Bronchial epithelial cell (primary cell): ENCODE measurements at places on chromosomes 11 and 22. TPM values are rescaled to one million over a fixed set of nuclear protein-coding genes. Genes with fewer than 3 reads are reported as not detected.

- no peak for DNase-seq
These were observed 9.3 kb upstream of the WBP2NL start for GRCh38 chr22:41989246-41989645.

DNA sequence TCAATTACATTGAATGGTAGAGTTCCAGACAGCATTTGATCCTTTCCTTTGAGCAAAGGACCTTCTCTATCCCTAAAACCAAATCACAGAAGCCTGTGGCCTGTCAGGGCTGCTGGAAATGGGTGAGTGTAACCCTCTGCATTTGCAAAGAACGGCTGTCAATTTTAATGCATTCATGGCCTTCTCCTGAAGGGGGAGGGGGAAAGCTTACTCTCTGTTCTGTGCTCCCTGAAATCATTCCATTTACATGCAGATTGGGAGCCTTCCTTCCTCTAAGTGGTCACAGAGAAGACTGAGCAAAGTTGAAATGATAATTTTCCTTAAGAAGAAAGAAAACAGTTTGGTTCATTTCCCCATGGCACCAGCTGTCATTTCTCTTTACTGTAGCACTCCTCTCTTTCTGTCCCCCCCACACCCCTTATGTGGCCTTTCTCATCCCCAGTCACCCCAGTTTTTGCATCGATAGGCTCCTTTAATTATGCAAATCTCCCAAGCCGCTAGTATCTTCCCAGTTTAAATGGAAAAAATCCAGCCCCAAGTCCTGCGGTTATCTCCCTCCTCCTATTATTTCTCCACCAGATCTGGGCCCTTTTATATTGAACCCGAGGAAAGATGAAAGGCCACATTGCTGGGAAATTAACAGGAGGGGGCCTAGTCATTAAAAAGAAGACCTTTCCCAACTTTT lies 109.4 kb upstream of the KIRREL3 start:
- no peak for DNase-seq

DNA sequence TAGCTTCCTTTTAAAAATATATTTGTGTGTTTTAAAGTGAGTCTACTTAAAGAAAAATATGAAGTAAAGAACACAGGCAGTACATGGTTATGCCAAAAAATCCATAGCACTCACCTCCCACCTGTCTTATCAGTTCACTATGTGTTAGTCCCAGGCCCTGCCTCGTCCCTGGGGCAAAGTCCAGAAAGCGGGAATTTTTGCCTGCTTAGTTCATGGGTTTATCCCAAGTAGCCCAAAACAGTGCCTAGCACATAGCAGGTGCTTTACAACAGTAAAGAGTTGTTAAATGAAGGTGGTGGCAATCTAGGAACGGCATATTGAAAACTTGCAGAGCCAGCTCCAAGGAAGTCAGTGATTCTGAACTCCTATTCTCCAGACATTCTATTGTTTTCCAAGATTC lies 154.0 kb downstream of the MN1 start:
- no peak for DNase-seq

DNA sequence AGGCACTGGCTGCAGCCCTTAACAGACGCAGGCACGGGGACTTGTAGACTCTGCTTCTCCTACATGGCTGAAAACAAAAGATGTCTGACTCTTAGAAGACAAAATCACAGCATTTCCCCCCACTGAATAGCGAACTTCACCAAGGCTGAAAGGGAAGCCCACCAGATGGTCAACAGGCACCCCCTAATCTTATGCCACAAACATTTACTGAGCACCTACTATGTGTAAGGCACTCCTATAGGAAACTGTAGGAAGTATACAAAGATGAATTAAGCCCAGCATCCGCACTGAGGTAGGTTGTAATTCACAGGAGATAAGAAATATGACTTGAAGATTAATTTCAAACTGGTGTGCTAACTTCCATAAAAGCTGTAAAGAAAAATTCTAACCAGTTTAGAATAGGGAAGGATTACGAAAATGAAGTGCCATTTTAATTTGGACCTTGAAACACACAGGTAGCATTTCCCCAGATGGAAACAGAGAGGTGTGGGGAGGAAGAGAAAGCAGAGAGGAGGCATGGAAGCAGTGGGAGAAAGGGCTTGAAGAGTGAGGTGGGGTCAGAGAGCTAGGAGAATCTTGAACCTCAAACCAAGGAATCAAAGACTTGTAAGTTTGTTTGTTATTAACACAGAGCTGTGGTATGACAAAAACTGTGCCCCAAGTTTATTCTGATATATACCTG lies 38.1 kb downstream of the NUMA1 start:
- DNase-seq, result no peak

- no peak for DNase-seq
These were observed 3.6 kb upstream of the ROBO3 start for GRCh38 chr11:124861670-124862069.

GRCh38 chr11:123573286-123573685 lies 81.1 kb downstream of the SCN3B start:
- no peak for DNase-seq

GRCh38 chr22:43000441-43001175 lies 14.3 kb downstream of the PACSIN2 start:
- peak; percentile 61 for DNase-seq

DNA sequence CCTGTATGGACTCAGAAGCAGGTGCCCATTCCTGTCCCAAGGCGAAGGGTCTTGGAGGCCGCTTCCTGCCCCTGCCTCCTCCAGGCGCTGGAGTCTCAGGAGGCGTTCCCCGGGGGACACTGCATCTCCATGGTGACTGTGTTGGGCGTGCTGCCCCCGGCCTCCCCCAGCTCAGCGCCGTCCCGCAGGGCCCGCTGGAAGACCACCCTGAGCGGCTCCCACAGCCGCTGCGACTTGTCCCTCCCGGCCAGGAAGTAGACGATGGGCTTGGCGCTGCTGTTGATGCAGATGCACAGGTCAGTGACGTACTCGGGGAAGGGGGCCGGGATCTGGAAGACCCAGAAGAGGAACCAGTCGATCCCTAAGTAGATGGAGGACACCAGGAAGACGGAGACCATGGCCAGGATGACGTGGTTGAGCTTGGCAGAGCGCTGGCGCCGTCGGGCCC lies 7.8 kb downstream of the MRGPRF start:
- no peak for DNase-seq

- DNase-seq, result no peak
These were observed 18.2 kb downstream of the MIF start for GRCh38 chr22:23912293-23912903.

DNA sequence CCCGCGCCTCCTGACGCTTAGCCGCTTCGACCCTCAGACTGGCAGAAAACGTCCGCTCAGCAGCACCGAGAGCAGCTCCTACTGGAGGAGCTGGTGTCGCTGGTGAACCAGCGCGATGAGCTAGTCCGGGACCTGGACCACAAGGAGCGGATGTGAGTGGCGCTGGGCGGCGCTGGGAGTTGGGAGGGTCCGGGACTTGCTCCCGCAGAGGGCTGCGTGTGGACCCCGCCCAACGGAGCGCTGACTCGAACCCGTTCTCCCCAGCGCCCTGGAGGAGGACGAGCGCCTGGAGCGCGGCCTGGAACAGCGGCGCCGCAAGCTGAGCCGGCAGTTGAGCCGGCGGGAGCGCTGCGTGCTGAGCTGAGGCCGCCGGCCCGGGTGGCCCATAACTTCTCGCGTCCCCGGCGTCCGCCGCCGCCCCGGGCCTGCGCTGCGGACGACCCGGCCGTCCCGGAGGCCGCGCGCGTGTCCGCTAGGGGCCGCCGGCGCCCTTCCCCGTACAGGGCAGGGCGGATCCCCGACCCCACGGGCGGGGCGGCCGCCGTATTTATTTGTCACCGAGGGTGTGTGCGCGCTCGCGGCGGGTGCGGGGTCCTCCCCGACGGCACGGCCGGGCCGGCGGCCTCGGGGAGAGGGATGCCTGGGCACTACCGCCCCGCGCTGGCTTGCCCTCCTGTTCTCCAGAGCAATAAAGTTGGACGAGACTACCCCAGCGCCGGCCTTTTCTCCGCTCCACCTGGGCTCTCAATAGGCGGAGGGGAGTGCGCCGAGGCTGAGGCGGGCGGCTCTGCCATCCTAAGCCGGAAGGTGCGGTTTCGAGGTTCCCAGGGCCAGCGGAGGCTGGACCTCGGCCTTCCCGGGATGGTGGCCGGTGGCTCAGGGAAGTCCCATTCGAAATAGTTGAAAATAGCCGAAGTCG lies 3.4 kb downstream of the KCNK7 start:
- DNase-seq, result no peak

DNA sequence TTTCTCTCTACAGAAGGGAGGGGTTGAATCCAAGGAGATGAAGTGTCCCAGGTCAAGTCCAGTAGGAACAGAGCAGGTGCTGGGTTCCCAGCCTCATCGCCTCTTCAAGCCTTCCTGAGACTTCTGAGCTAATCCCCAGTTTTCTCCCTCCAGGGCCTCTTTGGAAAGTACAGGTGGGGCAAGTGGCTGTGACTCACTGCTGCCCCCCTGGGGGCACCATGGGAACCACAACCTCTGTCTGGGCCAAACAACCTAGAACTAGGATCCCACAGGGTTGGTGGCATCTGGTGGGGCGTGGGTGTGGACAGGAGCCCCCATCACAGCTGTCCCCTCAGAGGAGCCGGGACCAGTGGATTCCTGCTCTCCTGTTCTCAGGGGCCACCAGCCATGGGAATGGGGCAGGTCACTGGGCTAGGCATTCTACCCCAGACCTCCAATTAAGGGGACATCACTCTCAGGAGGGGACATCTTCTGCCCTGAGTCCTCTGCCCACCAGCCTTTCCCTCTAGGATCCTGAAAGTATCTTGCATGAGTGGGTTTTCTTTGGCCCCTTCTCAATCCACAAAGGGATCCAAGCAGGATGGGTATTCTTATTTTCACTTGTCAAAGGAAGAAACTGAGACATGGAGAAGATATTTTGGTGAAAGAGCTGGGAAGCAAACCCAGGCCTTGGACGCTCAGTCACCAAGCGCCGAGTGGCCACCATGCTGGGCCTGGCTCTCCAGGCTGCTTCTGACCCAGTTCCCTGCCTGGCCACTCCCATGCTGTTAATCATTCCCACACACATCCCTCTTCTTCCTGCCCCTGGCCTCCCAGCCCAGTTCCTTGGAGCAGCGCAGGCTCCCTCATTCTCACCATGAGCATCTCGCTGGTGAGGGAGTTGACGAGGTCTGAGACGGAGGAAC lies 23.8 kb downstream of the LRRC10B start:
- peak; percentile 48 for DNase-seq

DNA sequence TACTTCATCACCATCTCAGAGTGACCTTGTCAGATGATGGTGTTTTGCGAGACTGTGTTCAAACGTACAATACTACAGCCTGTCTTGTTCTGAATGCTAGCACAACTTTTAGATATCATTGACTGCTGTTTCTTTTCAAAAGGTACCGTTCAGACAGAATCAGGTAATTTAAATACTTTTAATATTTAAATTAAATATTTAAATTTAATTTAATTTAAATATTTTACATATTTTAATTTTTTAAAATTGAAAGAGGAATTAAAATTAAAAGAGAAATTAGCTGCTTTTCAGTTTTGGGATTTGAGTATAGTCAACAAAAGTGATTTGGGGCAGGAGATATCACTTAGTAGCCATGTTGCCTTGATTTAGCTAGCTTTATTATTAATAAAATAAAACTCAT lies 642.1 kb upstream of the CCDC179 start:
- DNase-seq, result no peak

DNA sequence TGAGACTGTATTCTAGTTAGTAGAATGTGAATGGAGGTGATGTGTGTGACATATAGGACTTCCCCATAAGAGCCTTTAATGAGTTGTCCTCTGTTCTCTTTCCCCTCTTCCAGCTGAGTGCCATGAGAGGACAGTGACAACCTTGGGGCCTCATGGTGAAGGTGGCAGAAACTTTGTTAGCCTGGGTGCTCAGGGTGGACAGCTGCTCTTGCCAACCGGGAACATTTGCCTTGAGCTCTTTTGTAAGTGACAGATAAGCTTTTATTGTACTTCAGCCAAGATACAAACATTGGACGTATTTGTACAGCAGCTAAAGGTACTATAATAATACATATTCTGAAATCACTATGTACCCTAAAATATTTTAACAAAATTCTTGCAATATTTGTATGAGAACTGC lies 33.0 kb upstream of the PLET1 start:
- no peak for DNase-seq

Gene CASP5
- 6.9 TPM in 1 of 2 replicates, not detected in the other for total RNA-seq

Gene PLAAT3
- total RNA-seq, result 0.51 and 2.1 TPM in 2 replicates

GRCh38 chr22:22770280-22770871 lies 117.2 kb upstream of the IGLL5 start:
- peak; percentile 22 for DNase-seq

DNA sequence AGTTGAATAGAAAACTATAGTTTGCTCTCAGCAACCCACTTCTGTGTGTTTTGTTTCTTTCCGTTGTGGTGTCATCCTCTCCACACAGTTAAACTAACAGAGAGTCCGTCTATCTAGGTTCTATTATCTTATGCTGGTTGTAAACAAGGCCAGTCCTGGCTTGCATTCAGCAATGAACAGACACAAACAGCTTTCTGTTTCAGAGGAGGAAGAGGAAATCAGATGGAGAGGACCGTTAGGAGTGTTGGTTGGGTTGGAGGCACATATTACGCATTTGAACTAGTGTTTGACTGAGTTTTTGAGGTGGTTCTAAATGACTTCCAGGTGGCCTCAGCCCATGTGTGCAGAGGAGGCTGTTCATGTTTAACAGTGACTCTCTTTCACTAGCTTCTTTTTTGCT lies 129.5 kb upstream of the SORL1-AS1 start:
- DNase-seq, result no peak

DNA sequence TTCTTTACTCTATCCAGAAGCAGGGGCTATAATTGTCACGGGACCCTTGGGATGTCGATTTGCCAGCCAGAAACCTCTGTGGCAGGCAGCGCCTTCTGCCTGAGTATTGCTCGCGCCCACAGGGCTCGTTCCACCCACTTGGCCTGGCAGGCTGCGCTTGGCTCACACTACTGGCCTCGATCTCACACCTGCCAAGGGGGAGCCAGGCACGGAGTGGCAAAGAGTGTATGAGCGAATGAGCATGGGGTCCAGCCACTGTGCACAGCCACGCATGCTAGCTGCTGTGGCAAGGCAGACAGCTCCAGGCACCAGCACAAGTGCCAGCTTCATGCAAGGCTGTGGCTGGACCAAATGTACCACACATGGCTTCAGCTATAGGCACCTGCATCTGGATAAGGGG lies 599.8 kb downstream of the DLG2 start:
- DNase-seq, result no peak

Gene CNGA4
- total RNA-seq, result 0.26 TPM in 1 of 2 replicates, not detected in the other

Gene FAM111B
- under 0.01 TPM in 2 replicates for total RNA-seq

GRCh38 chr11:130865774-130866114 lies 50.5 kb downstream of the SNX19 start:
- DNase-seq, result no peak

Gene CARD10
- 8.1 and 14.2 TPM in 2 replicates for total RNA-seq

- DNase-seq, result peak; percentile 24
These were observed 8.7 kb upstream of the GDPD5 start for GRCh38 chr11:75534259-75535069.

GRCh38 chr22:20223421-20224255 lies 44.5 kb downstream of the RTN4R start:
- no peak for DNase-seq

Gene KRTAP5-7
- 0.13 TPM in 1 of 2 replicates, not detected in the other for total RNA-seq
